T-helper 1 cell (primary cell): ENCODE measurements at places on chromosomes 16 and 17.

DNA sequence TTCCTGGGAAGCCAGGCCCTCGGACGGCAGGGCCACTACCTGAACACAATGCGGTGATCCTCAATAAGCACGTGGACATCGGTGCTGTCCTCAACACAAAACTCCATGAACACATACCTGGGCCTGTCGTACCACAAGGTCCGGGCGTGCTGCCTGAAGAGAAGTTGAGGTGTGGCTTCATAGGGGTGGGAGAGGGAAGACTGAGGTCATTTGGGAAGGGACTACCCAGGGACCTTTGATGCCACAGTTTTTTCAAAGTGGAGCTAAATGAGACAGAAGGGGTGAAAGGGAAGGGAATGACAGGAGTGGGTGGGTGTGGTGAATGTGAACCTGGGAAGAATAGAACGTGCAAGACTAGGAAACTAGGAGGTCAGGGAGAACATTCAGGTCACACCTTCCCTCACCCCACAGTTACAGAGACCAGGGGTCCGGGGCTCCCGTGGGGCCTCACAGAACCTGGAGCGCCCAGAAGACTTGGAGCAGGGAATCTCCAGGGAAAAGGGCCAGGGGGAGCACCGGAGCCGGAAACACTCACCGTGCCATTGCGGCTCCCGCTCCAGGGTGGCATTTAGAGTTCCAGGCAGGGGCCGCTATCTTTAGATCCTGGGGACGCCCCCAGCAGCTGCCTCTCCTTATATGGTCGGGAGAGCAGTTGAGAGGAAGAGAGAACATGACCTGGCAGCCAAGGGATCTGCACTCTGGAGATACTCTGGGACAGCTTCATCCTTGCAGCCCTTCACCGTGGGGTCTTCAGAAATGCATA, at the start of gene PTGES3L:
Gene PTGES3L (minus strand): TSS at position 570 of the 763 bp plus-strand sequence. CDS start 27 bp downstream, at position 543.
- DNase-seq = peak; percentile 8

- no peak for DNase-seq
Measured at GRCh38 chr16:66205287-66206231, 160.9 kb upstream of the CDH5 start.

- no peak for DNase-seq
Measured at GRCh38 chr17:33267271-33267790, 25.8 kb downstream of the ASIC2 start.

DNA sequence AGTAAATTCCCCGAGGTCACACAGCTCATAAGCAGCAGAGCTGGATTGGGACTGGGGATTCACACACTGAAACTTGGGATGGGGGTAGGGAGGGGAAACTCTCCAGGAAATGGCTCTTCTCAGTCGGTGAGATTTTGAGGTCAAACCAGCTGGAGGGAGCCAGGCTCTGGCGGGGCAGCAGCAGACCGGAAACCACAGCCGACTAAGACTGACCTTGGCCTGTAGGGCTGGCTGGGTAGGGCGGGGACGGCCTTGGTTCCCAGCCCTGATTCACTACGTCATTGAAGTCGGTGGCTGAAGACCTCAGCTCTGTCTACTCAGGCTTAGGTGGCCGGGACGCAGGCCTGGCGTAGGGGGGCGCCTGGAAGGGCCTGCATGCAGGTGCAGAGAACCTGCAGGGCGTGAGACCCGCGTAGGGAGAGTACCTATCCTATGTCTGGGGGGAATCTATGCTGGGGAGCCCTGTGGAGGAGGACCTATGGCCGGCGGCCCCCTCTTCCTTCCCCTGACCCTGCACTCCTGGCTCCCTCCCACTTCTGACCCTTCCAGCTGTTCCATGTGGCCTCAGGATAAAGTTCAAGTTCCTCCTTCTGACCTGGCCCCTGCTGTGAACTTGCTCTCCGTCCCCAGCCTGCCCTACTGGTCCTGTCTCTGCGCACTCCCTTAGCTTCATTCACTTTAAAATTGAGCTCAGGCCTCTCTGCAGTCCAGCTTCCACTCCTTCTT, 11.9 kb upstream of the SLC4A1 start:
- DNase-seq = no peak

DNA sequence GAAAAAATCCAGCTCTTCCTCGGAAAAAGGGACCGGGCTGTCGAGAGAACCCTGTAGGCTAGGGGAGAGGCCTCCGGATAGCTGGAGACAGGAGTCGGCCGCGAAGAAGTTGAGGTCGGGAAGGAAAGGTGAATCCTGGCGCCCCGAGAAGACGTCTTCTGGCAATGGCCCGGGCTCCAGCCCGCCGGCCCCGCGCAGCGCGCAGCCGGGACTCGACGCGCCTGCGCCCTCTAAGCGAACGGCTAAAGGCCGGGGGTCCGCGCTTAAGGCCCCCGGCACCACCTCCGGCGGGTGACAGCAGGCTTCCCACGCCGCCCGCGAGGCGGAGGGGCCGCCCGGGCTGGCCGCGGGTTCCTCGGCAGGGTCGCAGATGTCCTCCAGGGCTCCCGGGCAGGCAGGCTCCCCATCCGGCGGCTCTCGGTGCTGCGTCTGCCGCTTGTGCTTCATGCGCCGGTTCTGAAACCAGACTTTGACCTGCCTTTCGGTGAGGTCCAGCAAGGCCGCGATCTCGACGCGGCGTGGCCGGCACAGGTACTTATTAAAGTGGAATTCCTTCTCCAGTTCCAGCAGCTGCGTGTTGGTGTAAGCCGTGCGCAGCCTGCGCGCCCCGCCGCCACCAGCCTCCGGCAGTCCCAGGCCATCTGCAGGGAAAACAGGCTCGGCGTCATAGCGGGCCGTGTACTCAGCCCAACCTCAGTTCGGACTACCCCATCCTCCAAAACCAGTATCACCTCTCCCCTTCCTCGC, 1.6 kb downstream of the HOXB2 start:
- peak; percentile 45 for DNase-seq

DNA sequence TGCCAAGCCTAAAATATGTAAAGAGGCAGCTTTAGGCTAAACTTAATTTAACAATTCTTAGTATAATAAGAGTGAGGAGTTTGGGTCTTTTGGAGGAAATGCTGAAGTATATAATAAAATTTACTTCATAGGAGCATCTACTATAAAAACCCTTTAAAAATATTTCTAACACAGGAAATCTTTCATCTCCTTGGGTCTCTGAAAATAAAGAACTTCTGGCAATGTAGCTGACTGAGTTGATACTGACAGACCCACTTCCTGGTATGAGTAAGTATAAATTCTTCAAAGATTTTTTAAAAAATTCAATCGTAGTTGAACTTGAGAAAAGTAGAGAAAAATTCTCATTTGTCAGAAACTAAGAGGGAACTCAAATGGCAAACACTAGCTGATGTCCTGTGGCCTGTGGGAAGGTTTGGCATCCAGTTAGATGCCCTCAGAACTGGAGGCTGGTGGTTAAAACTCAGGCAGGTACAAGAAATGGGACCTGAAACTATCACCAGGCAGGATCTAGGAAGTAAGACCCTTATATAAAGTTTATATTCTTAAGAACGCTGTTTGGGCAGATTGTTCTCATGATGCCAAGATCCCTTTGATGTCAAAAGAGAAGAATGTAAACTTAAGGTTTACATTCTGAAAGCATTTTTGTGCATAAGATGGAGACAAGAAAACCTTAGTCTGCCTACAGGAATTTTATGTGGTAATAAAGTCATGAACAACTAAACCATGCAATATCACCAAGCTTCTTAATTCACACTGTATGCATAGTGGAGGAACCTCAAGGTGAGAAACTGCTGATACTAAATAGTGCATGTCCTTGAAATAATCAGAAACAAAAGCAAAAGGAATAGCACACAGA, 6.2 kb downstream of the KRTAP4-6 start:
- DNase-seq = no peak

DNA sequence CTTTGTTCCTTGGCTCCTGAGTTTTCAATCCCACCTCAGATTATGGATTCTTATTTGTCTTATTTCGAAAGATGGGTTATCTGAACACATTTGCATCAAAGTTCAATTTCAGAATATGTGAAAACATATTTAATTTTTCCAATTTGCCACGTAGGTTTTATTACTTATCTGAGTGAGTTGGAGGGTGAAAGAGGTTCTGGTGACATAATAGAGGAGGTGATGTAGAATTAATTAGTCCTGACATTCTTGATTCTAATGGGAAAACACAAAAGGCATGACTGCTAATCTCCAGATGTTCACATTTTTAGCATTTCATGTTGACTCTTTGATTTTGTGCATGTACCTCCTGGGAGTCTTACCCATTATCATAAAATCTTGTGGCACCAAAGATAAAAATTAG, 9.1 kb downstream of the TOM1L1 start:
- no peak for DNase-seq

DNA sequence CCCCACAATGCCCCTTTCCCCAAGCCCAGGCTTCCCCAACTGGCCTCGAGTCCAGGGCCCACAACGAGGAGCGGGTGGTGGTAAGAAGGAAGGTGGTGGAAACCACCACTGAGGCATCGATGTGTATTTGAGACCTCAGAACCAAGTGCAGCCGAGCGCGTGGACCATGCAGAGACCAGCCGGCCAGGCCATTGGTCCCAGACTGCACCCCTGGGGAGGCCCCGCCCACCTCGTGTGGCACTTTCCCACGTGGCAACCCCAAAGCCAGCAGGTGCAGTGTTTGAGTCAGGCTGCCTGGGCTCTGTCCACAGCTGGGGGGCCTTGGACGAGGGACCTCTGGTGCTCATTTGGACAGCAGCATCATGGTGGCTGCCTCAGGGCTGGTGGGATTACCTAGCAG, 28.1 kb upstream of the BAHCC1 start:
- DNase-seq = no peak

DNA sequence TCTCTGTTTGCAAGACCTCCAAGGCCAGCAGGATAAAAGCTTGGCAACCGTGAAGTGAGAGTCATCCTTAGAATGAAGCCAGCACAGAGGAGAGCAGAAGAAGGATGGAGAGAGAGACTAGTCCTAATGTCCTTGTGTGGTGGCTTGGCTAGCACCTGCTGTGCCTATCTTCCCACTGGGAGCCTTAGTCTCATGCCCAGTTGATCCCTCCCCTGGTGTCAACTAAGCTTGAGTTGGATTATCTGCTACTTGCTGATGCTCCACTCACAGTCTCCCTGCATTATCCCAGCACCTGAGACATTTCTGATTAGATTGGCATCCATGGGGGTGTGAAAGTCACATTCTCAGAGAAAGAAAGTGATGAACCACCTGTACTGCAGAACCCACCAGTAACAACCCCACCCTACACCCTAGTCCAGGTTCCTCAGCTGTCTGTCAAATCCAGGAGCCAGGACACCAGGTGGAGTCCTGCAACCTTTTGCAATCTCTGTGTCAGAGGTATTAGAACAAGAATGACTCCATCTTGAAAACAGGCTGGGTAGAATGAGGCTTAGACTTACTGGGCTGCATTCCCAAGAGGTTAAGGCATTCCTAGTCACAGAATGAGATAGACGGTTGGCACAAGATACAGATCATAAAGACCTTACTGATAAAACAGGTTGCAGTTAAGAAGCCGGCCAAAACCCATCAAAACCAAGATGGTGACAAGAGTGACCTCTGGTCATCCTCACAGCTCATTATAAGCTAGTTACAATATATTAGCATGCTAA, 460.2 kb upstream of the C16orf82 start:
- no peak for DNase-seq

- DNase-seq = peak; percentile 25
Measured at GRCh38 chr16:46972429-46973206, 856 bp downstream of the DNAJA2 start.

- DNase-seq = peak; percentile 34
Measured at GRCh38 chr17:74730491-74731346, 6.3 kb upstream of the RAB37 start.

- no peak for DNase-seq
Measured at GRCh38 chr17:44008205-44008909, 3.9 kb downstream of the NAGS start.

GRCh38 chr17:35536664-35537171, 760 bp downstream of the SLFN12L start:
- no peak for DNase-seq
